ENCODE measurements at places on chromosomes 6 and 20.

DNA sequence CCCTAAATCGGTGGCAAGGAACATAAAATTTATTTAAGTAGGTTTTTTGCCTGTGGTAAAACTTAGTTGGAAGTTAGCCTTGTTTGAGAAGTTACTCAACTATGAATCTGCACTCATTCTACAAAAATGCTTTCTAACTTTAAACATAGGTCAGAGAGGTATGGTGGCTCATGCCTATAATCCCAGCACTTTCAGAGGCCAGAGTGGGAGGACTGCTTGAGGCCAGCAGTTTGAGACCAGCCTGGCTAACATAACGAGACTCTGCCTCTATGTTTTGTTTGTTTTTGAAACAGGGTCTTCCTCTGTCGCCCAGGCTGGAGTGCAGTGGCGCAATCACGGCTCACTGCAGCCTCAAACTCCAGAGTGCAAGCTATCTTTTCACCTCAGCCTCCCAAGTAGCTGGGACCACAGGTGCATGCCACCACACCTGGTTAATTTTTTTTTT lies 16.2 kb downstream of the USP49 start:
- no peak for DNase-seq

GRCh38 chr20:52275181-52275691 lies 83.7 kb upstream of the ZFP64 start:
- no peak for DNase-seq

- DNase-seq = no peak
These were observed 227.7 kb downstream of the MEI4 start for GRCh38 chr6:77880501-77880900.

GRCh38 chr20:16553101-16553500 lies 20.1 kb downstream of the KIF16B start:
- no peak for DNase-seq

DNA sequence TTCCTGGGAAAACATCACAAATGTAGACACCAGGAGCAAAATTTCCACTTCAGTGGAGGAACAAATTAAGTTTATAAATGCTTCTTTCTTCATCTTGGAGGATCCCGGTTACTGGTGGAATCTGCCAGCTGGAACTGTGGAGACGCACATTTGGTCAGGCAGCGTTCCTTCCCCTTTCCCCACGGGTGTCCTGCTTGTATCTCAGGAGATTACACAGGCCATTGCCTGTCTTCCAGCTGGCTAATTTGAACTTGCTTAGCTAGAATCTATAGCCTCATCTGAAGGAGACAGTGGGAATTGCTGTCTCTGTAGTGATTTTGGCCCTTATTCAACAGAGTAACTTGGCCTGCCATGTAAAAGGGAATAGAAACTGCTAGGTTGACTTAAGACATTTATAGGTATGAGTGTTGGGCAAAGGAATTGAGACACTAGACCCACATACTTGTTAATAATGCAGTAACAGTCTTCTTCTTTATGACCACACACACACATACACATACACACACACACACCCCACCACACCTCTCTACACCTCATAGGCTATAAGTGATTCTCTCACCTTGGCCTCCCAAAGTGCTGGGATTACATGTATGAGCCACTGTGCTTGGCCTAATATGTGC lies 34.4 kb downstream of the TSBP1 start:
- no peak for DNase-seq

DNA sequence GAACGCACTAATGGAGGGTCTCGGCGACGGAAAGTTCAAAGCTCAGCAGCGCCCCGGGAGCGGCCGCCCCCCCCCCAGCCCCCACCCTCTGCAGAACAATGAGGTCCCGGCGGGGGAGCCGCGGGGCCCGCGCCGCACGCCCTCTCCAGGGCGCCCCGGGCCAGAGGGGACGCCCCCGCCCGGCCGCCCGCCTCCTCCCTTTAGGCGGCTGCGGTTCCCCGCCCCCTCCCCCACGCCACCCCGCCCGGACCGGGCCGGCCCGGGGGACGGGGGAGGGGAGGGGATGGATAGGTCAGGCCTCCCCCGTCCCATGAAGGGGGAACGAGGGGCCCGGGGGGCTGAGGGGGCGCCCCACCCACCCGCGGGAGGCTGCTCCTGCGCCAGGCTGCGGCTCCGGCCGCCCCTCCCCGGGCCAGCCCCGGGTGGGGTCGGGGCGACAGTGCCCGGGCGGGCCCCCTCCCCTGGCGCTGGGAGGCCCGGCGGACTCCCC lies 1.5 kb downstream of the NOL4L start:
- DNase-seq = no peak

GRCh38 chr6:53794137-53794719 lies 577 bp upstream of the LRRC1 start:
- no peak for DNase-seq

DNA sequence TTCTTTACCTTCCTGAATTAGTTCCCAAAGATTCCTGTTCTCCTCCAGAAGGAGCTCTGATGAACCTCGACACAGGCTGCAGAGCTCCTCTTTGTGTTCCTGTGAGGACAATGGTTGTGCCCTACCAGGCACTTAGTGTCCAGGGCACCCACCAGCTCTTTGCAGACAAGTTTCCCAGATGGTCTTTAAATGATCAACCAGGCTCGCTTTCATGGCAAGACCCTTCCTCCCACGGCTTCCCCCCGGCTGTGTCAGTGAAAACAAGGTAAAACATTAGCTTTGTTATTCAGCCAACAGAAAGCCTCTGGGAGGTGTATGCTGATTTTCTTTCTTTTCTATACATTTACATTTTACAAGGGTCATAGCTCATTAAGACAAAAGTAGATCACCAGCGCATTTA lies 32.3 kb upstream of the CNKSR3 start:
- no peak for DNase-seq

DNA sequence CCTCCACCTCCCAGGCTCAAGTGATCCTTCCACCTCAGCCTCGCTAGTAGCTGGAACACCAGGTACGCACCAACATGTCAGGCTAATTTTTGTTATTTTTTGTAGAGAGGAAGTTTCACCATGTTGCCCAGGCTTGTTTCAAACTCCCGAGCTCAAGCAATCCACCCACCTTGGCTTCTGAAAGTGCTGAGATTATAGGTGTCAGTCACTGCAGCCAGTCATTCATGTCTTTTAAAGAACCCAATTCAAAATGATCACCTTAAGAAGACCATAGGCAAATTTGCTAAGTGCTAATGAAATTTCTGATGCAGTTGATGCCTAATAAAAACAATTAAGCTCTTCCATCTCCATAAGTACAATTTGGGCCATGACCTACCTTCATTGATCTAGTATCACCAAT lies 2.6 kb upstream of the VNN2 start:
- DNase-seq = no peak

- no peak for DNase-seq
These were observed 105.6 kb downstream of the ANKS1A start for GRCh38 chr6:34994693-34995092.

DNA sequence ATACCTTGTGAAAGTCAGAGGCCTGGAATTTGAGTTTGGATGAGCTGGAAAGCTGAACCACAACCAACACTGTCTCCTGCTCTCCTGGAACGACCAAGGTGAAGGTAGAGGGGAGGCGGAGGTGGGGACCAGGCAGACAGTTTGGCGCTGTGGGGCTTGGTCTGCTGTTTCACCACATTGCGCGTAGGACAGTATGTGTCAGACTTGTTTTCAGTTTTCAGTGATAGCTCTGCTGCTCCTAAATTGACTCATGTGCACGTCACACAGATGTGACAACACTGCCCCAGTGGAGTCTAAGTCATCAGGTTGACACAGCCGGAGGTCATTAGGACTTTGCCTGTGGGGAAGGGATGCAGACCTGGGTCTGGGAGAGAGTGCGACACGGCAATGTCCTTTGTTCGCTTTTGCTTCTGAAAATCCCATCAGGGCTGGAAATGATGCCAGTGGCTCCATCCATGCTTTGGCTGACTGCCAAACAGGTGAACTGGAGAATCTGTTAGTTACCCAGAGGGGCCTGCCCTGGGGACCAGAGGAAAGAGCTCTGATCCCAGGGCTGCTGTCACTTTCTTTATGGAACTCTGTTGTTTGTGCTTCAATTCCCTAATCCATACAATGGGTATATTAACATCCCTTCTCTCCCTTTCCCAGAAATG lies 255.5 kb downstream of the CDC5L start:
- no peak for DNase-seq

GRCh38 chr20:64069614-64070243 lies 6.7 kb downstream of the TCEA2 start:
- DNase-seq = no peak

- no peak for DNase-seq
These were observed 310.3 kb downstream of the THBS2 start for GRCh38 chr6:168943231-168943905.

GRCh38 chr6:30686009-30686907 lies at the start of gene PPP1R18:
Gene PPP1R18, minus strand, starts transcription at chr6:30686645. Its CDS starts 627 bp downstream, at chr6:30686018.
- no peak for DNase-seq

DNA sequence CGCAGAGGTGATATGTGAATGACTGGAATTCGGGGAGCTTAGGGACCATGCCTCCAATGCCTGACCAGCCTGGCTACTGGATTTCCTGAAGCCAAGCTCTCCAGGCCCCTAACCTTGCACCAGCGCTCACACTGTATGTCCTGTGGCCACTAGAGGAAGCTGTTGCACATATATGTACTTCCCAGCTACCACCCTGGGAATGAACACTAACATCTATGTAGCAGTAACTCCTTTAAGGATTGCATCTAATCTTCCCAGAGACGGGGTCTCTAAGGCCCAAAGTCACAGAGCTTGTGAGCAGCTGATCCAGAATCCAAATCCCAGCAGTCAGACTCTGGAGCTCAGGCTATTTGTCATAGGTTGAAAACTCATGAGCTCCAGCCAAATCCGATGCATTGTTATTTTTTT lies 20.4 kb upstream of the BPIFB1 start:
- no peak for DNase-seq

GRCh38 chr20:57131077-57131476 lies 135.4 kb downstream of the BMP7 start:
- no peak for DNase-seq

DNA sequence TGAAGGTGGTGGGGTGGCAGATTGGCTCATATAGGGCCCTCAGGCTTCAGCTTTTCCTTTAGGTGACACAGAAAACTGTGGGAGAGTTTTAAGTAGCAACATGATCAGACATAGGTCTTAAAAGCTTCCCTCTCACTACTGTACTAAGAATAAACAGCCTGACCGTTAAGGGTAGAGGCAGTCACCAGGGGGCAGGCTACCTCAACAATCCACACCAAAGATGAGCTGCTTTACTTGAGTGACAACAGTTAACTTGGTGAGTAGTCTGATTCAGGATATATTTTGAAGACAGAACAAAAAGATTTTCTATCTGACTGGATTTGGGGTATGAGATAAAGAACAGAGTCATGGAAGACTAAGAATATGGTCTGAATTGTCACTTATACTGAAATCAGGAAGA lies 193.1 kb upstream of the SHLD1 start:
- DNase-seq = no peak

- no peak for DNase-seq
These were observed 42.4 kb downstream of the HAO1 start for GRCh38 chr20:7897781-7898364.

GRCh38 chr6:139903411-139904157 lies 529.1 kb upstream of the CITED2 start:
- DNase-seq = no peak

- DNase-seq = no peak
These were observed 60.1 kb upstream of the PTPRK start for GRCh38 chr6:128580224-128581110.

DNA sequence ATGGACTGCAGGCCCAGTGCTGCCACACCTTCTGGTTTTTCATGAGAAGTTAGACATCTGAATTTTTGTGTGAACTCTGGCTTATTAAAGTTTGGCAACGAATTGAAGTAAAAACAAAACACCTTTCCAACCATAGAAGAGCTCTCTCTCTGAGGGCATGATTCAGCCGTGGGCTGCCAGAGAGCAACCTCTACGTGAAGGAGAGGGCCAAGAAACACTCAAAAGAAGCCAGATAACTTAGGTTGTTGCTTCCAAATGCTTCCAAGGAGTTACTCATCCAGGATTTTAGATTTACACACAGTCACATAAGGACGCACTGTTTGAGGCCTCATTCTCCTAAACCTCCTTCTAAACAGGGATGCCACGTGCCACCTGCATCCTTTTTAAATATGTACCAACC lies 65.5 kb downstream of the NRN1 start:
- no peak for DNase-seq

GRCh38 chr6:112307707-112308106 lies 39.4 kb upstream of the RFPL4B start:
- no peak for DNase-seq

DNA sequence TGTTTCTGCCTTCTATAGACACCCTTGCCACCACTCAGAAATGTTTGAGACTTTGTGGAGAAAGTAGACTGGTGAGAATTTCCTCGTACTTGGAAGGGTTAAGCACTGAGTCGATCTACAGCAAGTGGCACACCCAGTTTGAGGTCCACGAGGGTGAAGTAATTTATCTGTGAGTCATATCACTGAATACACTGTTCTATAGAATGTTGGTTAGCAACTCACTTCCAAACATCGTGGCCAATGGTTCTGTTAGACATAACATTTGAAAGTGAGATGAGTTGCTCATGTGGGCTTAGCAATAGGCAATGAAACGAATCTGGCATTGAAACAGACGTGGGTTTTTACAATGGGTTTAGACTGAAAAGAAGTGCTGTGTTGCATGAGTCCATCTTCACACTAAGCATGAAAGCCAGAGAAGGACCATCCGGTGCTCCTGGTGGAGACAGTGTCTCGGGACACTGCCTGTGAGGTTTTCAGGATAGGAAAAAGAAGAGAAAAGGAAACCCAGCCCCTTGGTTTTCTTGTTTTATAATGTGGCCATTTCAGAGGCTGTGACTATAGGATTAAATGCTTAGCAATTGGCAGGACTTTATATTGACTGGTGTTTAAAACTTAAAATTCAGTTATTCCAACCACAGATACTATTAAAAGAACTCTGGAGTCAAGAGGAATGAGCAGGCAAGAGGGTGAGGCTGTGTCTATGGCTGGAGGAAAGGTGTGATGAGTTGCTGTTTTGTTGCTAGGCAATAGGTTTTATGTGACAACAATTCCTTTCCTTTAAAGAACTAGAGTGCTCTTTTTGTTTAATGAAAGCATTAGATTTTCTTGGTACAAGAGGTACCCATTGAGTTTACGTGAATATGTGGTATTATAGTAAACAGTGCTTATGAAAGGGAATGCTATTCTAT lies 31.0 kb upstream of the EZR start:
- DNase-seq = no peak

- DNase-seq = no peak
These were observed 64.3 kb upstream of the AFDN start for GRCh38 chr6:167762259-167762962.

- DNase-seq = no peak
These were observed 43.0 kb upstream of the CCR6 start for GRCh38 chr6:167079853-167080297.

DNA sequence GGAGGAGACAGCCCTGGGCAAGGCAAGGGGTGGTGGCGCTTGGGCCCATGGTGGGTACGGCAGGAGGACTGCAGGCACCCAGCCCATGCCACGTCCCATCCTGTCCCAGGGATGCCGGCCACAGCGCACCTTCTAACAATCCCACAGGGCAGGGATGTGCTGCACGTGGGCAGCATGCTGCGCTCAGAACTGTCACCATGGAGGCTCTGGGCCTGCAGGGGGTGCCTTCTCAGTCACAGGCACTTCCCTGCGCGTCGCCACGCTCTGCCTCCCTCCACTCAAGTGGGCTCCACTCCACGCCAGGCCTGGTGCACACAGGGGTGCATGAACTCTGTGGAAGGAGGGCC lies 2.4 kb downstream of the CABLES2 start:
- no peak for DNase-seq
